Activated T-helper 9 cell treated with anti-CD3 and anti-CD28 coated beads, Interleukin-2, amount 50 U/mL, for 16 hours (primary cell): ENCODE measurements at places on chromosomes 7 and 10.

DNA sequence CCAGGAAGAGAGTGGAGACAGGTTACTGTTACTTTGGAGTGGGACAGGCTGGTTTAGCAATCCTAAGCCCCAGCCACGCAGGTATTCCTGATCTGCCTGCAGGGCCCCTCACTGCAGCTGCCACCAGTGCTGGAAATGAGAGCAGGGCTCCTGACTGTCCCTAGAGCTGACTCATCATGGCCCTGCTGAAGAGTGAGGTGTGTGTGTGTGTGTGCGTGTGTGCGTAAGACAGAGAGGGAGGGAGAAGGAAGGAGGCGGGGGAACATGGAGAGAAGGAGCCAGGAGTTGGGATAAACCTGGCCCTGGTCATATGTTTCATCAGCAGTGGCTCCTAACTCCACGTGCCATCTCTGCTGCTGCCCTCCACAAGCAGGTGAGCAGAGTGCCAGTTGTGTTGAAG, 3.6 kb downstream of the FOXI2 start:
- no peak for DNase-seq

DNA sequence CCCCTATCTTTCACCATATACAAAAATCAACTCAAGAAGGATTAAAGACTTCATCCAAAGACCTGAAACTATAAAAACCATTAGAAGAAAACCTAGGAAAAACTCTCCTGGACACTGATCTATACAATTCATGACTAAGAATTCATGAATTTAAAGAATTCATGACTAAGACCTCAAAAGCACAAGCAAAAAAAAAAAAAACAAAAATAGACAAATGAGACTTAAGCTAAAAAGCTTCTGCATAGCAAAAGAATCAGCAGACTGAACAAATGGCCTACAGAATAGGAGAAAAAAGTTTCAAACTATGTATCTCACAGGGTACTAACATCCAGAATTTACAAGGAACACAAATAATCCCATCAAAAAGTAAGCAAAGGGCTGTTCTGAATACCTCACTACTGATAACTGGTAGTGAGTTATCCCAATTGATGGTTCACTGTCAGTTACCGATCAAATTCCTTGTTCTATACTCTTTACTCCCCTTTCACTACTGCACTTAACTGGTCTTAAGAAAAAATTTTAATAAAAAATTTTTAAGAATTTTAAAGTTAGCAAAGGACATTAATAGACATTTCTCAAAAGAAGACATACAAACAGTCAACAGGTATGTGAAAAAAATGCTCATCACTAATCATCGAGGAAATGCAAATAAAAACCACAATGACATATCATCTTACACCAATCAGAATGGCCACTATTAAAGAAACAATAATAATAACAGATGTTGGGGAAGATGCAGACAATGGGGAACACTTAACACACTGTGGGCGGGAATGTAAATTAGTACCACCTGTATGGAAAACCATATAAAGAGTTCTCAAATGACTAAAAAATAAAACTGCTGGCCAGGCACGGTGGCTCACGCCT, 33.2 kb downstream of the KMT2C start:
- no peak for DNase-seq

GRCh38 chr10:12484941-12485805, 135.8 kb downstream of the CAMK1D start:
- DNase-seq, result no peak

- no peak for DNase-seq
Measured at GRCh38 chr7:81788246-81788645, 18.4 kb upstream of the HGF start.

GRCh38 chr7:76300166-76300731, 2.2 kb upstream of the HSPB1 start:
- no peak for DNase-seq

DNA sequence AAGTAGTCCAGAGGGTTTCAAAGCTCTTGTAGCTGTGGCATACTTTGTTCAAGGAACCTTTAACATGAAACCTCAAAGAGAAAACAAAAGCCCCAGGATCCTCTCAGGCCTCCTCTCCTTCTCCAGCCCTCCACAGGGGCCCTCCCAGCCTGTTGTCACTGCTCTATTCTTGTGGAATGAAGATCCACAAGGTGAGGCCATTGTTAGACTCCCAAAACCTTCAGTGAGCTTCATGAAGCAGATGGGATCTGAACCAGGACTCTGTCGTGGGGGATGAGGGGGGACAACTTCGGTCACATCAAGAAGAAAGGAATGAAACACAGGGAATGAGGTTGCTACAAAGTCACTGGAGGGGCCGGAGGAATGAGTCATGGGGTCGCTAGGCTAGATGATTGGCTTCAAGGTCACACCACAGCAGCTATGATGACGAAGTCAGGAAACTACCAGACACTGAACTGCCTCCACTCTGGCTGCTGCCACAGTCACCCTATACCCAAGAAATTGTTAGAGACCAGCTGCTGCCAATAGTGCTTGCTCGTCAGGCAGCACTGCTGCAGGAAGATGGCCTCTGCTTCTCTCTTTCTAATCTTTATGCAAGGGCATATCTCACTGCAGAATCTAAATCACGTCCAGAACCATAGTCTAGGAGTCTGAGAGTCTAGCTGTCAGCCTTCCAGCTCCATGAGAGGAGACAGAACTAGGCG, 208.8 kb downstream of the HIBADH start:
- no peak for DNase-seq

- DNase-seq, result no peak
Measured at GRCh38 chr10:132916421-132916841, 25.9 kb downstream of the CFAP46 start.

GRCh38 chr7:5351507-5352265, 68.9 kb downstream of the SLC29A4 start:
- DNase-seq, result no peak

- no peak for DNase-seq
Measured at GRCh38 chr10:58952747-58953466, 223.5 kb upstream of the PHYHIPL start.
